ENCODE measurements at places on chromosomes 5 and 9.

- DNase-seq, result no peak
Measured at GRCh38 chr9:70053864-70054263, 10.2 kb downstream of the MAMDC2 start.

DNA sequence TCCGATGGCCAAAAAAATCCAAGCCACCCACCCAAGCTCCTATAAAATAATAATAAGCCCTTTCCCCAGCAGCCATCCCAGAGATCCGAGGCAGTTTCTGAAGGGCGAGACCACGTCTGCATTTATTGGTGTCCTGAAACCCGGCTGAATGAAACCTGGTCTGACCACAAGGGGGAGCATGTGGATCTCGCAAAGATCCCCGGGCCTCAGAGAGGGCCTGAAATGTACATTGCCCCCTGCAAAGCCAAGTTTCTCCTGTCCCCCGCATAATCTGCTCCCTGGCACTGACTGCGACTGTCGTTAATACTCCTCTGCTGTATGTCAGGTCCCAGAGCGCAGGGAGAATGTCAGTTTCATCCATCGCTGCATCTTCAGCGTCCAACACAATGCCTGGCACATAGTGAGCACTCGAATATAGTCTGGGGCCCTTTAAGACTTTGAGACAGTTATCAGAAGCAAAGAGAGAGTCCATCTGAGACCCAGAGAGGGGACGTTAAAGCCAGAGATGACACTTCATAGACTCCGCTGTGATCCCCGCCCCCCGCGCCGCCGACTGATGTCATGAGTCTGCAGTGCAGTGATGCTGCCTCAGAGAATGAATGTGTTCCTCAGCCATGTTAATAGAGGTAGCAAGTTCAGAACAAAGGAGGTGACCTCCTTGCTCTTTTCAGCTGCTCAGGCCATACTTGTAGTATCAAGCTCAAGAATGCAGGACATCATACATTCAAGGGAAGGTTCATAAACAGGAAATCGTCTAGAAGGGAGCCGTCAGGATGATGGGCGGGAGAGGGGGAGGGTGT is 74.5 kb upstream of the BARHL1 start:
- no peak for DNase-seq

GRCh38 chr5:116905885-116906284 is 331.3 kb upstream of the SEMA6A start:
- no peak for DNase-seq

GRCh38 chr9:114995681-114996221 is 65.4 kb upstream of the TNFSF8 start:
- no peak for DNase-seq

- DNase-seq, result no peak
Measured at GRCh38 chr5:122311961-122312590, at the start of gene SNCAIP. SNCAIP (plus strand) TSS chr5:122312237; CDS start chr5:122391135, 78,898 bp downstream.

DNA sequence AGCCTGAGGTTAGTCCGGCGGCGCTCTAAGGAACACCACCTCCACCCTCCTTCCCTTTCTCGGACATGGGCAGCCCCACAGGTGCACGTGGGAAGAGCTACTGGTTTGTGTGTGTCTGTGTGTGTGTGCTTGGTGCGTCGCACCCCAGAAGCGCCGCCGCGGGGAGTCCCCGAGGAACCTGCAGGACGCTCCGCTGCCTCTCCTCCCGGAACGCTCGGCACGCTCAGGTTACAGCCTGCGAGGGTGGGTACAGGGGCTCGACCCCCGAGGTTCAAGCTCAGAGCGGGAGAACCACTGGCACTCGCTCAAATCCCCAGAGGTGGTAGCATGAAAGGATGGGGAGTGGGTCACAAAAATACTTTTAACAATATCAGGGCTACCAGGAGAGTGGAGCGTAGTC is 2.0 kb downstream of the ASTN2 start:
- no peak for DNase-seq

- no peak for DNase-seq
Measured at GRCh38 chr9:124251605-124252378, 6.0 kb upstream of the NEK6 start.

GRCh38 chr9:8337834-8338766 is 538.5 kb upstream of the DMAC1 start:
- DNase-seq, result no peak

GRCh38 chr9:79237861-79238260 is 333.9 kb upstream of the TLE4 start:
- DNase-seq, result no peak

DNA sequence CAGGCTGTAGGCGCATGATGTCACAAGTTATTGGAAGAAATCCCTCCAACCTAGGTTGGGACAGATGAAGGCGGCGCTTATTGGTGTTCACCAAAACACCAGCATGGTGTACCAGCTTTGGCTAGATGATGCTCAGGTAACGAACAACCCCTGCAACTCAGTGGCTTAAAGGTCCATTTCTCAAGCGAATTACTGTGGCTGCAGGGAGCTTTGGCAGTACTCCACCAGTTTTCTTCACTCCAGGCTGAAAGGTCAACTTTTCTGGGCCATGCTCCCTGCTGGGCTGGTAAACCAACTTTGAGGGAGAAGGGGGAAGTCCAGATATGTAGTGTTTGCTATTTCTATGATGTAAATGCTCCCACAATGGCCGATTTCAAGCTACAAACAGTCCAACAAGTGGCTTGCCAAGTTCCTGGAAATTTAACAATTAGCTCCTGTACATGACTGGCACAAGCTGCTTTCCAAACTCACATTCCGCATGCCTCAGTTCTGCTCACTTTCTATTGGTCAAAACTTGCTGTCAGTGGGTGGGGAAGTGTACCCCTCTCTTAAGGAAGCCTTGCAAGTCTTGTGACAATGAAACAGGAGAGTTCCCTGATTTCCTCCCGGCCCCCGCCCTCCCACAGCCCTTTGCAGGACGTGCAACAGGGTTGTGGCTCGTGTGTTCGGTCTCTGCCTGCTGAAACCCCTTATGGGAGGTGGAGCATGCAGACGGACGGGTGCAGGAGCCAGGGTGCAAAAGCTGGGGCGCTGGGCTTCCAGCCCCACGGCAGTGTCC is 588 bp upstream of the ZBED3 start:
- DNase-seq, result no peak

DNA sequence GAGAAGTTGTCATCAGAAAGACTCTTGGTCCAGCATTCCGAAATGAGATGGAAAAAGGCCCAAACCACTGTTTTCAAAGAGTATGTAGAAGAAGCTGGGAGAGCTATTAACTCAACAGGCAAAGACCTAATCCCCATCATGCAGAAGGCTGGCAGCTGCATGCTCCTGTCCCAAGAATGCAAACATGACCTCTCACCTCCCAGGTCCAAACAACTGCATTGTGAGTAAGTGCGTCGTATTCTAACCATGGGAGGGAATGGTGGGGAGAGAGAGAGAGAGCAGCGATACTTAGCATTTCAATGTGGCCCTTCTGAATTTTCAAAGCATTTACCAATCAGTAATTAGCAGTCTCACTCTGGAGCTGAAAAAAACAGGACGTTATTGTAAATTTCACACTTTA is 27.6 kb downstream of the TRPC7 start:
- DNase-seq, result no peak

Data from vagina (tissue), 2 donors.